Bone marrow (tissue), 2 donors: ENCODE measurements at places on chromosomes 5 and 9.

- no peak for DNase-seq
Measured at GRCh38 chr9:104993291-104993963, 65.5 kb upstream of the ABCA1 start.

- DNase-seq, result peak; percentile 16
Measured at GRCh38 chr5:176596689-176597416, 13.1 kb downstream of the GPRIN1 start.

GRCh38 chr5:22649074-22649473 lies 204.1 kb downstream of the CDH12 start:
- DNase-seq, result no peak

DNA sequence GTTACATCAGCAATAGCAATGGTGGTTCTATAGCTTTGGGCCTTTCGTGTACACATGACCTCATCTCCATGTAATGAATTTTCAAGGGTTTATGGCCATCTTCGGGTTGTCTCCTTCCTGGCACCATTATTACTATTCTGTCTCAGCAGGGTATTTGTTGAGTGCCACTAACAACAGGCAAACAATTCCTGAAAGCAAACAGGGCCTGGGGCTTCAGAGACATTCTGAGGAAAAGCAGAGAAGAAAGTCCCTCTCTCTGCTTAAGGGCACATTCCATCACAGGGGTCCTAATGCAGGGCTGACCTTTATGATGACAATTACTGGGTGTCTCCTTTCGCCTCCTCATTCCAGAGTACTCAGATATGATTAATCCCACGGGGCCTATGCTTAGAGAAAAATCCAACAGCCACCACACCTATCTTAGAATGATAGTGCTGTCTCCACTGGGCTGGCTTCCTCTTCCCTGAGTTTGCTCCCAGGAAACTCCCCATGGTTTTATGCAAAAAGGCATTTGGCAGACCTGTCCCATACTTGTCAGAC lies 540.2 kb upstream of the ZNF462 start:
- no peak for DNase-seq

DNA sequence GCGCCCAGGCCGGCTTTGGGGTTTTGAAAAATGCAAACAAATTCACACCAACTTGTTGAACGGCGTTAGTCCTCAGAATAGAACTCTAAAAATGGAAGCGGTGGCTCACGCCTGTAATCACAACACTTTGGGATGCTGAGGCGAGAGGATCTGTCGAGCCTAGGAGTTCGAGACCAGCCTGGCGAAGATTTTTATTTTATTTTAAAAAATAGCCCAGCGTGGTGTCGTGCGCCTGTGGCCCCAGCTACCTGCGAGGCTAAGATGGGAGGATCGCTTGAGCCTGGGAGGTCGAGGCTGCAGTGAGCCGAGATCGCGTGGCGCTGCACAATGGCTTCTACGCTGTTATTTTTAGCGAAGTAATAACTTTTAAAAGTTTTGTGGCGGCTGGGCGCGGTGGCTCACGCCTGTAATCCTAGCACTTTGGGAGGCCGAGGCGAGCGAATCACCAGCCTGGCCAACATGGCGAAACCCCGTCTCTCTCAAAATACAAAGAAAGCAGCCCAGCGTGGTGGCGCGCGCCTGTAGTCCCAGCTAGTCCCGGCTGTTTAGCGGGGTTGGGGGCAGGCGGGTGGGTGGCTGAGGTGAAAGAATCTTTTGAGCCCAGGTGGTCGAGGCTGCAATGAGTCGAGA lies 694 bp upstream of the PLIN2 start:
- peak; percentile 34 for DNase-seq

DNA sequence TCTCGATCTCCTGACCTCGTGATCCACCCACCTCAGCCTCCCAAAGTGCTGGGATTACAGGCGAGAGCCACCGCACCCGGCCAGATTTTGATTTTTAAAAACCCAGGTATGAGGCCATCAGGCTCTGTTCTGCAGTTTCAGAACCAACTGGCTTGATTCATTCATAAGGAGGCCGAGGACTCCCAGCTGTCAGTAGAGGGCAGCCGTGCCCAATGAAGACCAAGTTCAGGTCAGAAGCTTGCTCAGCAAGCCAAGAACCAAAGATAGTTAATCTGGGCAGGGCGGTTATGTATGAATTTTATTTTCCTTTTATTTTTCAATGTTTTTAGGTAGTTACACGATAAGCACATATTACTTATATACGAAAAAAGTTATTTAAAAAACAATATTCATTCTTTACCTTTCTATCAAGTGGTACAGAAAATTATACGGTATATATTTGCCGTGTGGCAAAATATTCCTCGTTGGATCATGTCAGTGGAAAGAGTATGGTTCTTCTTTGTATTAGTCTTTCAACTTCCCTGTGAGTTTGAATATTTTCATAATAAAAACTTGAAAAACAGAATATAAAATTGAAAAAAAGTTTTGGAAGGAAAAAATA lies 18.0 kb downstream of the MGAT1 start:
- DNase-seq, result no peak

- peak; percentile 55 for DNase-seq
Measured at GRCh38 chr5:95731571-95732554, 727 bp downstream of the RHOBTB3 start.

- no peak for DNase-seq
Measured at GRCh38 chr9:96382175-96382574, 1.3 kb downstream of the SLC35D2 start.

DNA sequence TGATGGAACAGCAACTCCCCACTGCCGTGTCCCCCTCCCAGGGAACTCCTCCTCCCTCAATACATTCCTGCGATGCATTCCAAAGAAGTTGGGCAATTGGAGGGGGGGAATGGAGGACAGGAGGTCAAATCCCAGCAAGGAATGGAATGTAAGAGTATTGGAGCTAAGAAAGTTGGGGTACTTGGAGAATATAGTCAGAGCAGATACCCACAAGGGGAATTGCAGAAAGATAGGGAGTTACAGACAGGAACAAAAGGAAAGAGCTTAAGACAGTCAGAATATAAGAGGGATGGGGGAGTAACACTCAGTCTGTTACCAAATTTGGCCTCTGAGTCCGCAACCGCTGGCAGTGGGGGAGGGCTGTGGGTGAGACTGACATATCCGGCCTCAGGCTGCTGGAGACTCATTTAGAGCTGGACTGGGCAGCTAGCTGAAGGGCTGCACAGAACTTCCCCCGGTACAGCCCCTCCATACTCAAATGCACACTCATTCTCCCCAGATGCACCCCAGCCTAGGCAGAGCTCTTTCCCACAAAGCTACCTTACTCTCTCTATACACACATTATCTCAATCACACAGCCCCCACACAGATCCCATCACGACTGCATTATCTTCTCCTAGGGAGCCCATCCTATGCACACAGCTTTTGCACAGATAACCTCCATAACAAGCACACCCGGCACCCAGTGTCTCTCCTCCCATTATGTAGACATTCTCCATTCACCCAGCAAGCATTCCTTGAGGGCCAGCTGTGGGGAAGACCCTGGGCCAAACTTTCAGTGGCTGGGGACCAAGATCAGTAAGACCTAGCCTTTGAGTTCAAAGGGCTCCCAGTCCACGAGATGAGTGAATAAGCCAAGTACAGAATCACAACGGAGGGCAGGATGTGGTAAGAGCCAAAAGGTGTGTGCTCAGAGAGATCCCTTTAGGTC lies 3.7 kb downstream of the TLN1 start:
- DNase-seq, result peak; percentile 26
